ENCODE measurements at places on chromosomes 5 and 9. TPM values are rescaled to one million over a fixed set of nuclear protein-coding genes. Genes with fewer than 3 reads are reported as not detected.

C5orf58 gene
- not detected for total RNA-seq

HTR1A gene
- total RNA-seq = not detected

ASS1 gene
- 9.3 TPM for total RNA-seq

TLN1 gene
- total RNA-seq = 238 TPM

C7 gene
- total RNA-seq = not detected

BTNL8 gene
- 0.11 TPM for total RNA-seq

PURA gene
- total RNA-seq = 9.5 TPM

UBE2QL1 gene
- not detected for total RNA-seq

TMEM252 gene
- total RNA-seq = not detected

ADCY2 gene
- not detected for total RNA-seq

KCTD16 gene
- total RNA-seq = 0.14 TPM

DTWD2 gene
- 3.6 TPM for total RNA-seq

RABL6 gene
- total RNA-seq = 66.2 TPM

FAM78A gene
- 52.3 TPM for total RNA-seq

DNA sequence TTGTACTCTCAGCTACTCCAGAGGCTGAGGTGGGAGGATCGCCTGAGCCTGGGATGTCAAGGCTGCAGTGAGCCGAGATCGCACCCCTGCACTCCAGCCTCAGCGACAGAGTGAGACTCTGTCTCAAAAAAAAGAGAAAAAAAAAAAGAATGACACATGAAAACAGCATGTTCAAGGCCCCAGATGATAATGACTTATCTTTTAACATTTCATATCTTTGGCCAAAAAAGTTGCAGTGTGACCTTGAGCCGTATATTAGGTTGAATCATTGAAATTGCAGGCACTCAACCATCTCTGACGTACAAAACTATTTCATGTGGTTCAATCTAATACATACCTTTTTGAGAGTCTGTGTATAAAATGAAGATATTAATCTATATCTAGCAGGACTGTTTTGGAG is 79.1 kb upstream of the CPEB4 start:
- H3K4me3 ChIP-seq = no peak overlapping the region
- no peaks in the 10 kb centered on the region for H3K36me3 ChIP-seq
- H3K27ac ChIP-seq = no peak overlapping the region

DNA sequence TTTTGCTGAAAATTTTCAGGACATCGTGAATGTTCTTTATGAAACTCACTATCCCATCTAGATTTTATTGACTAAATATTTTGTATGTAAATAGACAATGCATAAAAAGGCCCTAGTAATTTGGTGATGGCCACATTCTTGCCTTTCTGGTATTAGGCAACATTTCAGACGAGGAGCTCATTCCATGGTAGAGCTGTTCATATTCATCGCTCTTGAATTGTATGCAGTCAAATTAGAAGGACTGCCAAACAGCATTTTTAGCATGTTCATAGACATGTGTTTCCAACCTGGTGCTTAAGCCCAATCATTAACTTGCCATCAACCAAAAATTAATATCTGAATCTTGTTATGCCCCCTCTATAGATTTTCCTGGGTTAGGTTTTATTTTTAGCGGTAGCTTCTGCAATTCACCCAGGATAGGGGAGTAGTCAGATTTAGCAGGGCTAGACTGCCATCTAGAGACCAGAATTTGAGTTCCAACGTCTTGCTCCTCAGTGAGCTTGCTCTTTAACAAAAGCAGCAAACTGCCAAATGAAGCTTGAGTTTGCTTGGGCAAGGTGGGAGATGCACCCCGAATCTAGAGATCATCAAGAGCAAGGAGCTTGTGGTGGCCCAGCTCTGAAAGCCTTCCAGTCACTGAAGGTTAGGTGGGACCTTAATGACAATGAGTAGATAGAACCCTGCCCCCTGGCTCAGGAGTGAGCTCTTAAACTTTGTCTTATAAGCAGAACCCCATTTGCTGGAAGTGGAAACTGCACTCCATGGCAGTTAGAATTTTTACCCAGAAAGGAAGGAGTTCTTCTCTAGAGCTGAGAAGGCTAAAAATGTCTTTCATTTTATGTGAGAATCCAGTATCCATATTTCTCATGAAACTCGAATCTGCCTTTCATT is 456.2 kb downstream of the RASEF start:
- H3K36me3 ChIP-seq = no peaks in the 10 kb centered on the region
- H3K27ac ChIP-seq = no peak overlapping the region
- H3K4me1 ChIP-seq = no peaks in the 10 kb centered on the region
- H3K4me3 ChIP-seq = no peak overlapping the region
- DNase-seq = peak; percentile 17

DNA sequence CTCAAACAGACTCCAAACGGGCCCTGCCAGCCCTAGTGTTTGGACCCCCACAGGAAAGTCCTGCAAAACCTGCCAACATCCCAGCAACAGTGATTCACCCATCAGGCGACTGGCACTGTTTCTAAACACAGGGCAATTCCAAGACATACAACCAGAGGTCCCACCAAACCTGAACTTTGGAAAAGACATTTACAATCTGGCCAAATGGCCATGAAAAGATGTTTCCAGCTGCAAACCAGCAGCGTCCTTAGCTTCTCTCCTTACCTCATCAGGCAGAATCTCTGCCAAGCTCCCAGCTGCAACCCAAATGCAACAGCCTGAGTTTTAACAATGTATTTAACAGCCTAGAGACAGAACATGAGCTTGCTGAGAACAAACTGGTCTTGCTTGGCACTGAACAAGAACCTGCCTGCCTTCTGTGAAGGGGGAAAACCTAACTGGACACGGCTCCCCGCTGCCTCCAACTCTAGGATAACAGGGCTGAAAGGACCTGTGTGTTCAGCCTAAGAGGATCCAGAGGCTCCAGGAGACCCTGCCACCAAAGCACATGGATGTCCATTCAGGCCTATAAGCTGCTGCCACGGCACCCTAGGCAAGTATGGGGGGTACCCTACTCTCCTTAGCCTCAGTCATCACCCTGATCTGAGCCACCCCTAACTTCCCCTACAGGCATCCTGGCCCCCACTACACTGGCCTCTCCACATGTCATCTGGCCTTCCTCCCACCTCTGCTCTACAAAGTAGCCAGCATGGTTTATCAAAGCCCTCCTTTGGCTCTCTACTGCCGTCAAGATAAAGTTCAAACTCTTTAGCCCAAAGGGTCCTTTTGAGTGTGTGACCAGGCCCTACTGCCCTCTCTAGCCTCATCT is 5.6 kb downstream of the P4HA2 start:
- H3K4me1 ChIP-seq = peaks cover 14% of the 10 kb centered on the region
- no peak overlapping the region for H3K27ac ChIP-seq
- no peak for DNase-seq
- H3K27me3 ChIP-seq = peaks cover 10% of the 10 kb centered on the region

GRCh38 chr9:116058421-116058820 is 95.2 kb upstream of the PAPPA start:
- no peak for DNase-seq
- H3K27me3 ChIP-seq = no peaks in the 10 kb centered on the region
- H3K4me3 ChIP-seq = no peak overlapping the region
- H3K27ac ChIP-seq = no peak overlapping the region
- H3K4me1 ChIP-seq = no peaks in the 10 kb centered on the region
- H3K36me3 ChIP-seq = no peaks in the 10 kb centered on the region

- DNase-seq = no peak
Observed at GRCh38 chr5:112434641-112435040, 15.6 kb upstream of the EPB41L4A start.

- peaks cover 37% of the 10 kb centered on the region for H3K27me3 ChIP-seq
- H3K4me3 ChIP-seq = peak within 1 kb of the TSS; percentile 72
- H3K27ac ChIP-seq = no peak within 1 kb of the TSS
- H3K36me3 ChIP-seq = no peaks in the 10 kb centered on the region
Observed at GRCh38 chr9:4489919-4490704, at the start of gene SLC1A1. SLC1A1 (plus strand) TSS chr9:4490468; CDS start chr9:4490680, 212 bp downstream.

GRCh38 chr9:124012368-124013301 is 1.1 kb downstream of the LHX2 start:
- peaks cover 61% of the 10 kb centered on the region for H3K27me3 ChIP-seq
- no peak for DNase-seq
- H3K27ac ChIP-seq = no peak overlapping the region
- H3K36me3 ChIP-seq = no peaks in the 10 kb centered on the region
- H3K4me3 ChIP-seq = no peak overlapping the region

- H3K4me3 ChIP-seq = no peak overlapping the region
- H3K27me3 ChIP-seq = no peaks in the 10 kb centered on the region
- DNase-seq = no peak
- H3K4me1 ChIP-seq = no peaks in the 10 kb centered on the region
- H3K36me3 ChIP-seq = peaks cover 49% of the 10 kb centered on the region
Observed at GRCh38 chr5:37631939-37632338, 207.9 kb downstream of the GDNF start.

GRCh38 chr5:149220750-149221149 is 50.9 kb upstream of the AFAP1L1 start:
- H3K36me3 ChIP-seq = no peaks in the 10 kb centered on the region
- no peak overlapping the region for H3K27ac ChIP-seq
- H3K4me3 ChIP-seq = no peak overlapping the region
- no peaks in the 10 kb centered on the region for H3K4me1 ChIP-seq
- DNase-seq = no peak

- peaks cover 21% of the 10 kb centered on the region for H3K4me1 ChIP-seq
- no peak overlapping the region for H3K27ac ChIP-seq
- H3K36me3 ChIP-seq = peaks cover 2% of the 10 kb centered on the region
Observed at GRCh38 chr9:96858670-96859069, 4.4 kb upstream of the ZNF782 start.

GRCh38 chr5:99955962-99956361 is 579.2 kb upstream of the FAM174A start:
- no peaks in the 10 kb centered on the region for H3K4me1 ChIP-seq
- no peak overlapping the region for H3K4me3 ChIP-seq
- no peaks in the 10 kb centered on the region for H3K27me3 ChIP-seq
- no peak for DNase-seq

DNA sequence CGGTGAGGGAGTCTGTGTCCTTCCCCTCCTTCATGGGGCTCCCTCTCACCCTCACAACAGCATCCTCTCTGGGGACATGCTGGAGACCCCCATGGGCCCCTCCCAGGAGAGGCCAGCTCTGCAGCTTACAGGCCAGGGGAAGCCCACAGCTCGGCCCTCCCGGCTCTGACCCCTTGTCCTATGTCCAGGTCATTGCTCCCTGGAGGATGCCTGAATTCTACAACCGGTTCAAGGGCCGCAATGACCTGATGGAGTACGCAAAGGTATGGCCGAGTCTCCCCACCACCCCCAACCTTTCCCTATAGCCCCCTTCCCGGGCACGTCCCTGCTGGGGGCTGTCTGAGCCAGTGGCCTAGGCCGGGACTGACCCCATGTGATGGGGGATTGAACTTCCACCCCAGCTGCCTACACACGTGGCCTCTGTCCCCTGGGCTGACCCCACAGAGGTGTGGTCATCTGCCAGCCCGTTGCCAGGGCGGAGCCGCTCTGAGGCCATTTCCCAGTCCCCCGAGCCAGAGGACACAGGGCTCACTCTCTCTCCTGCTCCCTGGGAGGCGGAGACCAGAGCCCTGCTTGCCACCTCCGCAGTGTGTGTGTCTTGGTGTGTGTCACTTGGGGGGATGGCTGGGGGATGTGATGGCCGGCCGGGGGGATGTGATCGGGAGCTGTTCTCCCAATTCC is 21.9 kb downstream of the ASS1 start:
- H3K27ac ChIP-seq = no peak overlapping the region
- DNase-seq = no peak
- H3K27me3 ChIP-seq = peaks cover 24% of the 10 kb centered on the region
- no peaks in the 10 kb centered on the region for H3K36me3 ChIP-seq
- no peak overlapping the region for H3K4me3 ChIP-seq

- no peaks in the 10 kb centered on the region for H3K27me3 ChIP-seq
- no peaks in the 10 kb centered on the region for H3K4me1 ChIP-seq
- DNase-seq = no peak
- no peaks in the 10 kb centered on the region for H3K36me3 ChIP-seq
Observed at GRCh38 chr5:14630671-14631070, 33.8 kb upstream of the OTULIN start.

DNA sequence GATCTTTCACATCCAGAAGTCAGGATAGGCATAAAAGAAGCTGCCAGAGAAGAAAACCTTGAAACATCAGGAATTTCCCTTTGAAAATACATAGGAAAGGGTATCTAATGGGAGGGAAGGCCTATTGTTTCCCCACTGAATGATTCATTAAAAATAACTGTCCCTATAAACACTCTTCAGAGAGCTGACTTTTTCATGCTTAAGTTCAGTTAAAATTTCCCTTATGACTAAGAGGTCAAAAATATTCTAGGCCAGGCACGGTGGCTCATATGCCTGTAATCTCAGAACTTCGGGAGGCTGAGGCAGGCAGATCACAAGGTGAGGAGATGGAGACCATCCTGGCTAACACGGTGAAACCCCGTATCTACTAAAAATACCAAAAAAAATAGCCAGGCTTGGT is 499.5 kb downstream of the ENC1 start:
- H3K36me3 ChIP-seq = no peaks in the 10 kb centered on the region
- no peak for DNase-seq
- no peak overlapping the region for H3K4me3 ChIP-seq
- no peaks in the 10 kb centered on the region for H3K4me1 ChIP-seq
- peaks cover 17% of the 10 kb centered on the region for H3K27me3 ChIP-seq

DNA sequence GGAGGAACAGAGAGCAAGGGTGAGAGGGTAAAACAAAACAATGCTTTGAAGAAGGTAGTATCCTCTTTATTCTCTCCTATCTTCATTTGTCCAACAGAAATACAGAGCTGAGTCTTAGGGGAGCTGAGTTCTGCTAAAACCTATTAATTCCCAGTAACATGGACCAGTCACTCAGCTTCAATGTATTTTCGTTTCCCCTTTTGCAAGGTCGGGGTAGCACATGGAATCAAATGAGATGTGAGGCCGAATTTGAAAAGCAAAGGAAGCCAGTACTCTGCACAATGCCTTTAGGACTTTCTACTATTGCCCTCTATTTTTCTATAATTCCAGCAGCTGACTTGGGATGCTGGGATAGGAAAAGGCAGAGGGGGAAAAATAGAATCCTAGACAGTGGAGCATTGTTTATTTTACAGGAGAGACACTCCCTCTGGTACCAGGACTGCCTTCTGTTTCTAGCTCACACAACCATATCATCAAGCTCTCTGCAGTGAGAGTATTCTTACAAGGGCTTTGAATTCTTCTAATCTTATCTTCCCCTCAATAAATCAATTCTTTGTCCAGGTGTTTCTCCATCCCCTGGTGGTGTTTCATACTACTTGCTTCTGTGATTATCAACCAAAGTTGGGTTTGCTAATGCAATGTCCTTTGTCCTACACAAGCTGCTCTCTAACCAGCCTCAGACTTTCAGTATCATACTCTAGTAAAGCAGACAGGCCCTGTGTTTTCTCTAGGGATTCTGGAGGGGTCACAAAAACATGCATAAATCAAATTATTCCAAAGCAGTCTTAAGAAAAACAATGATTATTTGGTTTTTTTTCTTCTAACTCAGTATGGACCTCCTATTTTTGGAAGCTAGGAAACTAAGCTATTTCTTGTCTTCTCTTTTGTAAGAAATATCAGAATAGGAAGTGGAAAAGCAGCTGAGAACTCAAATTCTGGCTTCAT is 341.5 kb downstream of the OSTF1 start:
- no peak for DNase-seq
- H3K4me3 ChIP-seq = no peak overlapping the region
- H3K36me3 ChIP-seq = no peaks in the 10 kb centered on the region
- H3K27me3 ChIP-seq = peaks cover 9% of the 10 kb centered on the region
- H3K4me1 ChIP-seq = no peaks in the 10 kb centered on the region
- H3K27ac ChIP-seq = no peak overlapping the region

All from activated CD4-positive, alpha-beta T cell treated with anti-CD3 and anti-CD28 coated beads for 36 hours (primary cell).